CD4-positive, CD25-positive, alpha-beta regulatory T cell (primary cell): ENCODE measurements at places on chromosomes 4 and X.

GRCh38 chr4:6620891-6621555 is 19.5 kb upstream of the MRFAP1 start:
- DNase-seq: no peak

GRCh38 chrX:46582966-46583365 is 9.4 kb downstream of the CHST7 start:
- DNase-seq: no peak

GRCh38 chr4:113419631-113420030 is 341.9 kb downstream of the CAMK2D start:
- DNase-seq: no peak

DNA sequence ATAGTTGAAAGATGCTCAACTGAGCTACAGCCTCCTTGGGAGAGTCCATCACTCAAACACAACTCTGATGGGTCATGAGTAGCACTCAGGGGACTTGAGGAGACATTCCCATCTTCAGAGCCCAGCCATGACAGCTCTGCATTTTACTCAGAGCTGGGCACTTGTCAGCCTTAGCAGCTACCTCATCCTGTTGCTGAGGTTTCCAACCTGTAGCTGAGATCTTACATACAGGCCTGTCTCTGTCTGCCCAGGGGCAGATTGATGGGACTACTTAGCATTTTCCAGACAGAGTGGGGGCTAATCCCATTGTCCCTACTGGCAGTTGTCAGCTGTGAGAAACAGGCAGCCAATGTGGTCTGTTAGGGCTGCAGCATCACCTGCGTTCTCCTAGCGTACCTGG is 3.5 kb downstream of the FHDC1 start:
- DNase-seq: no peak

- no peak for DNase-seq
Observed at GRCh38 chrX:53526999-53527398, 92.8 kb upstream of the HSD17B10 start.

- no peak for DNase-seq
Observed at GRCh38 chr4:22635692-22636091, 57.0 kb upstream of the GBA3 start.

- peak; percentile 2 for DNase-seq
Observed at GRCh38 chrX:18146954-18147353, 73.7 kb downstream of the BEND2 start.

DNA sequence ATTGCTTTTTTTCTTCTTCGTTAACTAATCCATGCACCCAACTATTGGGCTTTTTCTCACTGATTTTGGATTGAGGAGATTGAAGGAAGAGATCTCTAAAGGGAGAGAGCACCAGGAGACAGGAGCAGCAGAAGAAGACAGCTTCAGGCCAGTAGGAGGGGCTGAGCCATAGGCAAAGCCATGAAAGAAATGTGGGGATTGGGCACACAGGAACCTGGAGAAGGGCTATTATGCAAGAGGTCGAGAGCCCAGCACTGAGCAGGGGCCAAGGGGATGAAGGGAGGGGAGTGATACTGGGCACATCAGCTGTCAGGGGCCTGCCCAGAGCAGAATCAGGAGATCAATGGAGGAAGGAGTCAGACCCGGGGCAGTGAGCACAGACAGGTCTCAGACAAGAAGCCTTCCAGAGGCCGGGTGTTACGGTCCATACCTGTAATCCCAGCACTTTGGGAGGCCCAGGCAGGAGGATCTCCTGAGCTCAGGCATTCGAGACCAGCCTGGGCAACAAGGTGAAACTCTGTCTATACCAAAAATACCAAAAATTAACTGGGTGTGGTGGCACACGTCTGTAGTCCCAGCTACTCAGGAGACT is 140.9 kb downstream of the BCOR start:
- no peak for DNase-seq

GRCh38 chr4:7993671-7994070 is 54.0 kb upstream of the AFAP1 start:
- no peak for DNase-seq

DNA sequence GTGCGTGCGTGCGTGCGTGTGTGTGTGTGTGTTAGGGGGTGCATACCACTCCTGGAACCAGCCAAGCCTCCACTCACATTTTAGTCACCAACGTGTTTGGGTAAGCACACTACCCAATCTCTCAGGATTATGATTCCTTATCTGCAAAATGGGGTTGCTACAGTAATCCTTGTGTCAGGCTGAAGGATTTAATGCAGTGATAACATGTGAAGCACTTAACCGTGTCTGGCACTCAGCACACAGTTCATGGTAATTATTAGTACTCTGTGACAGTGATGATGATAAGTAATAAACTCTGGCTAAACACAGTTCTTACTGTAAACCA is 57.3 kb downstream of the CLDN22 start:
- no peak for DNase-seq

GRCh38 chrX:30495468-30495867 is 82.1 kb downstream of the TASL start:
- no peak for DNase-seq

- DNase-seq: peak; percentile 89
Observed at GRCh38 chr4:101019941-101020401, 327.4 kb downstream of the PPP3CA start.

GRCh38 chr4:74480267-74480666 is 35.3 kb downstream of the AREG start:
- DNase-seq: no peak

GRCh38 chr4:7426525-7427171 is 8.1 kb downstream of the PSAPL1 start:
- DNase-seq: no peak

GRCh38 chr4:97493815-97494518 is 649.3 kb downstream of the STPG2 start:
- DNase-seq: no peak

DNA sequence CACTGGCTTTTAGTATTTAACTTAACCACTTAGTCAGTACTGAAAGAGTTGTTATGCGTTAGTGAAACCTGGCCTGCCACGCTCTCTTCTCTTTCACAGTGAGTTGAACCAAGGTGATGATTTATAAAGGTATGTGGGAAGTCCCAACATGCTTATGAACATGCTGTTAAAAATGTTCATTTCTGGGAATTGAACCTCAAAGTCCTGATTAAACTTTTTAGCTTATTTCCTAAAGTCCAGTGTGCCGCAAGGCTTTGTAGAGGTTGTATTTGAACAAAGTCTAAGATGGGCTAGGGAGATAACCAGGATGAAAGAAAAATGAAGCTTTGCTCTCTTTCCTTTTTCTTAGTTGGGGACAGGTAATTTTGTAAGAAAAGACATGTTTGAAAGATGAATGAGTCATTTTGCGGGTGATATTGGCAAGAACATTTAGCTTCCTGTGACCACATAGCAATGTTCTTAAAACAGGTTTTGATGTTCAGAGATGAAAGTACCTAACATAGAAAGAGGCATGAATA is 270.3 kb downstream of the DTHD1 start:
- DNase-seq: no peak

DNA sequence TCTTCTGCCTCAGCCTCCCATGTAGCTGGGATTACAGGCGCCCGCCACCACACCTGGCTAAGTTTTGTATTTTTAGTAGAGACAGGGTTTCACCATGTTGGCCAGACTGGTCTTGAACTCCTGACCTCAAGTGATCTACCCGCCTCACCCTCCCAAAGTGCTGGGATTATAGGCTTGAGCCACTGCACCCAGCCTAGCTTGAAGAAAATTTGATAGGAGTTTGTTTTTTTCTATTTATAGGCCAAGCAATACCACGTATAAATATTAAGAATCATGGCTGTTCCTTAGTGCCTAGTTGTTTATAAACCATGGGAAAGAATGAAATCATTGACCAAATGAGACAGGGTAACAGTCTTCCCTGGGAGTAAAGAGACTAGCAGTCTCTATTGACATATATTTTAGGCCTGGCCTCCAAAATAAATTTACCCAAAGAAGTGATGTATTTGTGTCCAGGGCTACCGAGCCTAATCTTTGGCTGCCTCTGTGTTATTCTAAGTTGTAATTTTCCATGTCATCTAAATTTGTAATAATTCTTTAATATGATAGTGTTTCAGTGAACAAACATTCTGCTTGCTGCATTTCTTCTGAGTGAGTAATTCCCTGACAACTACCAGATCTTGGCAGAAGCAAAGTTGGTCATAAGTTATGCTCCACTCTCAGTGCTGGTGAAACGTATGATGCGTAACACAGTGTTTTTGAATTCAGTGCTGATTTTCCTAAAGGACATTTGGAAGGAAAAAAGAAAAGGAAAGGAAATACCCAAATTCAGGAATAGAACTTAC is 10.3 kb downstream of the PKD2 start:
- no peak for DNase-seq

- DNase-seq: no peak
Observed at GRCh38 chr4:112517067-112517634, 1.2 kb upstream of the NEUROG2 start.

- no peak for DNase-seq
Observed at GRCh38 chrX:129739578-129739977, 799 bp downstream of the XPNPEP2 start.

- DNase-seq: no peak
Observed at GRCh38 chr4:120850018-120850599, 72.4 kb downstream of the PRDM5 start.

DNA sequence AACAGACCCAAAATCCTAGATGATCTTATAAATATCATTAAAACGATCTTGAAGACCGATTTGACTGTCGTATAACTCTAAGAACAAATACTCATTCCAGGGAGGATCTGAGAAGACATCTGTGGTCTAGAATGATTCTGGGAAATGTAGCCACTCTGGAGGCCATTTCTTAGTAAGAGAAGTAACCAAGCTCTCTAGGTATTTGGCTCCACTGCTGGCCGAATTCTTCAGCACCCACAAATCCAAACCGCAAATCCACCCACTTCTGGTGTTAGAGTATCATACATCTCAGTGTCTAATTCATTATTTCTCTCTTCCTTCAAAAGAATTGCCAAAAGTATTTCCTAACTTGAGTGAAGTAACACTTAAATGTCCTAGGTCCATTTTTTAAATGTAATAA is 23.9 kb downstream of the KLHL5 start:
- DNase-seq: no peak

GRCh38 chr4:121721700-121722099 is 24.9 kb upstream of the ANXA5 start:
- DNase-seq: no peak

GRCh38 chr4:153645183-153645582 is 38.9 kb upstream of the TLR2 start:
- DNase-seq: no peak

DNA sequence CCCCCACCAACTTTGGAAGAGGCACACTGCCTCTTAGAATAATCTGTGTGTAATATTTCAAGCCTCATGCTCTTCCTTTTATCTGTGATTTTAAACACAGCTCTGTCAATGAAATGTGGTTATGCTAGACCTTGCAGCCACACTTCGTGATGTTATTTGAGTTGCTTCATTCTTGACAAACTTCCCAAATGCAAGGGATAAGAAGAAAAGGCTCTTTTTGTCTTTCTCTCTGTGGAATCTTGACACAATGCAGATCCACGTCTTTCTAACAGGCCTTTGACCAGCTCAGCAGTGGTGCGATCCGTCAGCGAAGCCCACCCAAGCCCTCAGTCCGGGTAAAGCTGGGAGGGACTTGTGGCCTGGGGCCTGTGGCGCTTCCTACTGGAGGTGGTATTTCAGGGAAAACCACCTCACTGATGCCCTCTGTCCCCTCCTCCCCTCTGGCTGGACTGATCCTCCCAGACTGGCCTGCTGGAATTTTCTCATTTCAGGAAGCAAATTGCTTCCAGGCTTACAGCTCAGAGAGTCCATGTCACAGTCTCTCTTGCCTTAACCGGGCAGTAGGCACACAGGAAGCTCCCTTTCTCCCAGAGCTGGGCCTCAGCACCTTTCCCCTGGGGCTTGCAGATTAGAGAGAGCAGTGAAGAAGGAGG is 19.5 kb upstream of the CCKAR start:
- DNase-seq: no peak

DNA sequence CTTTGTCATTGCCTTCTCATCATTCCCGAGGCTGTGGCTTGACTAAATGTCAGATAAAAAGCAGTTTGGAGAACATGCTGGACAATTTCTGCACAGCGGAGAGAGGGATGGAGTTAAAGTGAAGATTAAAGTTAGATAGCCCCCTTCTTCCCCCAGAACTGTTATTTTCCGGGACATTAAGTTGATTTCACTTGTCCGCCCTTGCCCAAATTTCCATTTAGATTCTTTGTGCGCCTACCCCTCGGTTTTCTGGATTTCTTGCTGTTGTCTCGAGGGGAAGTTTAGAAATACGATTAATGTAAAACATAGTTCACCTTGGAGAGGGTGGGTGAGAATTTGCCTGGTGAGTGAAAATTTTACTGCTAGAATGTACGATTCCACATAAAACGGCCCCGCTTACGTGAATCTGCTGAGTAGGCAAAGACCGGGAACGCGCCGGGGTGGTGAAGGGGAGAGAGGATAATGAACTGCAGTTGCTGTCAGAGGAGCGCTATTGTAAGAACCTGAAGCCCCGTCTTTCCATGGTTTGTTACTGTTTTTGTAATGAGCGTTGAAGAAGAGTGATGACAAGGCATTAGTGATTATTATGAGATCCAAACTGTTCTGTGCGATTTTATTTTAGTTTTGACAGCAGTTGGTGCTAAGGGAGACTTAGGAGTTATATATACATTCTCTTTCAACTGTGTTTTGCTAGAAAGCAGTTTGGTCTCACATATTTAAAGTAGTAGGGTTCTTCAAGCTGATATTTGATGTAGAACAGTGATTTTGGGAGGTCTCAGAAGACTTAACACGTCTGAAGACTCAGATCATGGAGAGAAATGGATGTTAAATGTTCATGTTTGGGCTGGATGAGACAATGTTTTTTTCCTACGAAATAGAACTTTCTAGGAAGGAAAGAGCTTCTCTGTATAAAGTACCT is 73.0 kb downstream of the AFF1 start:
- no peak for DNase-seq

GRCh38 chrX:132009350-132009749 is 13.8 kb upstream of the STK26 start:
- DNase-seq: no peak

GRCh38 chrX:97199501-97199900 is 315.8 kb downstream of the RPA4 start:
- no peak for DNase-seq

GRCh38 chr4:154119317-154119716 is 330.4 kb upstream of the SFRP2 start:
- DNase-seq: no peak

- no peak for DNase-seq
Observed at GRCh38 chr4:160175064-160175643, 1072.3 kb downstream of the RAPGEF2 start.
